ENCODE measurements at places on chromosomes 11 and 22.
A peak's percentile ranks its signal among the peaks of the same experiment; 100 is the strongest.

GRCh38 chr11:35178873-35179272 is 39.9 kb downstream of the CD44 start:
- no peak for DNase-seq

DNA sequence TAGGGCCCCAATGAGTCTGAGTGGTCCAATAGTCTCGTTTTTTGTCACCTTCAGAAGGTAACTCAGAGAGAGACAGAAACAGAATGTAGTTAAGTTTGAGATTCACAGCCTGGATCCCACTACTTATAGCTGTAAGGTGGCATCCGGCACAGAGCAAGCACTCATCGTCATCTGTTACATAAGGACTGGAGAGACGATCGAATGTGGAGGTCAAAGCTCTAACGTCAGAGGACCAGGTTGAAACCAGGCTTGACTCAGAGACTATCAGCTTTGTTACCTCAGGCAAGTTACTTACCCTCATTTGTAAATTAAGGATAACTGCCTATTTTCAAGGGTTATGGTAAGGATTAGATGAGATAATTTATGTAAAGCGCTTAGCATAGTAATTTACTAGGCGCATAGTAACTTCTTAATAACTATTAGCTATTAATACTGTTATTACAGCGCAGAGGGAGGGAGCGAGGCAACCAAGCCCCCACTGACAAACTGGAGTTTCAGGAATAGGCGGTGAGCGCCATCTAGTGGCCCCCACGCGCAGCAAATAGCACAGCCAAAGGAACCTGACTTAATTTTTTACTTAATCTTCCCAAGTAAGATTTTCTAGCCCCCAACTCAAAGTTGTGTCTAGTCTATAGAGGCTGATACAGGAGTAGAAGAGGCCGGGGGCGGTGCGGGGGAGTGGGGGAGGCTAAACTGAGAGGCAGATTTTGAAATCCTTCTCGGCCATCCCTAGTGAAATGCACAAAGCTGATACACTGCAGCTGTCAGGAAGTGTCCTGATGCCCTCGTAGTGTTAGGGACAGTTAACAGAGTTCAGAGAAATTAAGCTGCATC is 29.0 kb upstream of the API5 start:
- peak; percentile 34 for DNase-seq

DNA sequence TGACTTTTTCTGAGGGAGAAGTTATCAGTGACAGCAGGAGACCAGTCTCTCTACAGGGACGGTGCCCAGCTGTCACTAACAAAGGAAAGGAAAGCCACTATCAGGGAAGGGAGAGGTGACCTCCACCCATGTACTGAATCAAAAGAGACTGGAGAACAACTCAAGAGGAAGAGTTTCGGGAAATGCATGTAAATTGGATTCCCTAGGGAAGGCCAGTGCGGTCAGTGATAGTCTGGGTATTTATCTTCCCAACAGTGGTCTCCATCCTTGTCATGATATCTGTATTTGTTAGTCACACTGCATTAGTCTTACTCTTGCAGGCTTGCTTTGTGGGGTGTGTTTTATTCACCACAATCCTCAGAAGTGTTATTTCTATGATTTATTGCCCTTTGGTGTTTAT is 193.4 kb upstream of the KIRREL3 start:
- DNase-seq = no peak

DNA sequence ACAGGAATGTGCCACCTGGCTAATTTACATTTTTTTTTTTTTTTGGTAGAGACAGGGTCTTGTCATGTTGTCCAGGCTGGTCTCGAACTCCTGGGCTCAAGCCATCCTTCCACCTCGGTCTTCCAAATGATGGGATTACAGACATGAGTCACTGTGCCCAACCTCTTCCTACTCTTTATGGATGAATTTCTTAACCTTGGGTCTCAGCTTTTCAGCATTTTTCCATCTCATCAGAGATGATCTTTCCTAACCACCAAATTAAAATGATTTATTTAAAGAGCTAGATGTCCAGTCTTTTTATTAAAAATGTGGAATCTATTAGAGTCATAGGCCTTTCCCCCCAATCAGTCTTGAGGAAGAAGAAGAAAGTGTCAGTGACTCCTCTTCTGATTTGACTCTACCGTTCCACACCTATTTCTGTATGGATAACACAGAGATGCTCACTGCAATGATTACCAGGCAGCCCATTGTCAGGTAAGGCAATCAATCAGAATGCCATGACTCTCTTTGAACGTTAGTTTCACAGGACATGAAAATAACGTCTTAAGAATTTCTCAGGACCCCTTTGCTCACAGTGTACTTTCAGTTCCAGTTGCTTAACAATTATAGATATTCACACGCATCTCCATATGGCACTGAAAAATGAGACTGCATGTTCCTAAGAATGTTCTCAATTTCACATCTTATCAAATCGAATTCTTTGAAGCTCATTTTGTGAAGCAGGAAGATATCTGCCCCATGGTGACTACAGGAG is 51.0 kb downstream of the MIAT start:
- DNase-seq = no peak

GRCh38 chr22:36787204-36787988 is 11.5 kb upstream of the IFT27 start:
- no peak for DNase-seq

- DNase-seq = peak; percentile 28
These were observed 3.9 kb downstream of the FDX1 start for GRCh38 chr11:110433393-110434333.

DNA sequence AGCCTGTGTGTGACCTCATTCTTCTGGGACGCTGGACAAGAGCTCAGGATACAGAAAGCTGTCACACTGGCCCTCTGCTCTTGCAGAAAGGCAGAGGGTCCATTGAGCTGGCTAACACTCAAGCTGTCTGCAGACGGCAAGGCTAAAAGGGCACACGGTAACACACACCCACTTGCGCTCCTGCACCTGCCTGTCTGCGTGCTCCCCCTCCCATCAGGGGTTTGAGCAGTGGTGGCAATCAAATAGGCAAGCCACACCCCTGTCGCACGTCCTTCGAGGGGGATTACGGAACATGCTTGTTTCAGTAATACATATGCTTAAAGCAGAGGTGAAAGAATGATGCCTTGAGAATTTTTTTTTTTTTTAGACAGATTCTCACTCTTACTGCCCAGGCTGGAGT is 7.1 kb upstream of the QSER1 start:
- DNase-seq = no peak

DNA sequence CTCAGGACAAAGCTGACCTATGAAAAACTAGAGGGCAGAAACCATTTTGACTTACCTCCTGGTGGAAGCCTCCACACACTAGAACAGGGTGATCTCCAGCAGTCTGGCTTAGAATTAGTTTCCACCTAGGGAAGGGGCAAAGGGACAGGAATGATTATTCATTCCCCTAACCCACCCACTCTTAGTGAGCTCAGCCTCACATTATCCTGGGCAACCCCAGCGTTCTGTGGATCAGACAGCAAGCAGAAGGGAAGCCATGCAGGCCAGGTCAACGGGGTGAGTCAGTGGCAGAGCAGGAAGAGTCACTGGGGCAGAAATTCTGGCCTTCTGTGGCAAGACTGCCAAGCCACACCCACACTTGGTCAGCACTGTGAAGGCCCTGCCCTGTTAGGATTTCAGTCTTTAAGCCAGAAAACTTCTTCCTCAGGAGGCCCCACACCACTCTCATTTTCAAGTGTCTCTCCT is 10.5 kb downstream of the NUMA1 start:
- DNase-seq = no peak

GRCh38 chr11:75313513-75314272 is 37.8 kb downstream of the ARRB1 start:
- DNase-seq = no peak

GRCh38 chr11:6099577-6099976 is 7.9 kb upstream of the OR56B4 start:
- DNase-seq = no peak

All from NCI-H2081 (cell line).